T-cell (primary cell): ENCODE measurements at places on chromosomes 16 and 17.

DNA sequence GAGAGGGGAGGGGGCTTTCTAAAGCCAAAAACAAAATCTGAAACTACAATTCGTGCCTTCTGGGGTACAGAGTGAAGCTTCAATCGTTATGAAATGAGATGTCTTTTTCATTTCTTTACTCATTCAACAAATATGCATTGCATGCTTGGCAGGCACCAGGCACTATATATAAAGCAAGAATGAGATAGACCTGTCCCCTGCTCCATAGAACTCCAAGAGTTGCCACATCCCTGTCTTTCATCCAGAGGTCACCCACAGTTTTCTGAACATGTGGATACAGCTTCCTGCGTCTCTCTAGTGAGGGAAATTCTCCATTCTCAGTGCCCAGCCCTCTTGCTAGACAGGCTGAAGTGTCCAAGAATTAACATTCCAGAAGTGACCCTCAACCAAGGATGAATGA lies 343.2 kb upstream of the MAF start:
- no peak for DNase-seq

- DNase-seq = no peak
These were observed 11.3 kb downstream of the CX3CL1 start for GRCh38 chr16:57383276-57384247.

DNA sequence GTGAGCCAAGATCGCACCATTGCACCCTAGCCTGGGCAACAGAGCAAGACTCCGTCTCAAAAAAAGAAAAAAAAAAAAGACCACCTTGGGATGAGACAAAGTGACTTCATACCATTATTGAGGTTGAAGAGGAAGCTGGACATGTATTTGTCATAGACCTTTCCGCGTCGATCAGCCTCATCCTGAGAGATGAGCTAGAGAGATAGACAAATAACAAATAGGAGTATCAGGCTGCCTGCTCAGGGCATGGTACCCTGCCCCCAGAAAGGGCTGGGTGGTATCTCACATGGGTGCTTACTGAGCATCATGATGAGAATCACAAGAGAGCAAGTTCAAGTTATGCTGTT lies 22.1 kb downstream of the CNTNAP1 start:
- DNase-seq = no peak

DNA sequence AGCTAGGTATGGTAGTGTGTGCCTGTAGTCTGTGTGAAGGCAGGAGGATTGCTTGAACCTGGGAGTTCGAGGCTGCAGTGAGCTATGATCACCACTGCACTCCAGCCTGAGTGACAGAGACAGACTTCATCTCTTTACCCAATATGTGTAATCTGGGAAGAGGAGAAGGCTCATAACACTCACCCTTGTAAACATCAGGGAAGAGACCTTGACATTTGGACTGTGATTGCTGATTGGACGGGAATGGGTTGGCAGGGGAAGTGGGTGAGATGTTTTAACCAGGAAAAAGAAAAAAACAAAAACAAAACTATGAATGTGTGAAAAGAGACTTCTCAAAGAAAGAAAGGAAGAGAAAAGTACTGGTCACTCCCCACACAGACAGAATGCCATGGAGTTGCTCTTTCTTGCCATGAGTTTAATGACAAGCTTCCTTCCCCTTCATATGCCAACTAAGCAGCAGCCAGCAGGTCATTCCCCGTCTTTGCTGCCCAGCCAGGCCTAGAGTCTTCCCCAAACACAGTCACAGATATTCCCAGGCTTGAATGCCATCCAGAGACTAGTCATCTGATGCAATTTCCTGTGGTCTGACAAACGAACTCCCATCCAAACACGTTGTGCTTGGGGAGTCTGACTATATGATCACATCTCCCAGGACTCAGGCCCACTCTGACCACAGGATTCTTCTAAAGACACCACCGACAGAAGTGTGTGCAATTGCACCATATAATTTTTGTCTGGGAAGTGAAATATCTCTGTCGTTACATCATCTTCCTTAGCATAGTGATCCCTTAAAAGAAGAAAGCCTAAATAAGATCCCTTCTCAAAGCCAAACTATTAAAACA lies 3.6 kb upstream of the XAF1 start:
- no peak for DNase-seq

DNA sequence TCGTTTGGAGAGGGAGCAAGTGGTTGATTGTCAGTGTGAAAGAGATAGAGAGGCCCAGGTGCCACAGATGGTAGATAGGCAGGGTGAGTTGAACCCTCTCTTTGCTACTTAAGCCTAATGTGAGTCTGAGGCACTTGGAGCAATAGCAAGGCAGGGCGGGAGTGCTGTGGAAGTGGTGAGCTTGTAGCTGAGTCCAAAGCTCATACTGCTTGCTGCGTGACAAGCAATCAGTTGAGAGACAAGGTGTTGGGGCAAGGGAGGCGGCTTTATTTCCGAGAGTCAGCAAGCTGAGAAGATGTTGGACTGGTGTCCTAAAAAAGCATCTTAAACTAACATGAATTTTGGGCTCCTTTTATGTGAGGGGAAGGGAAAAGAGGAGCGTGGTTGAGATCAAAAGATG lies 112.9 kb upstream of the ZKSCAN2 start:
- DNase-seq = no peak

DNA sequence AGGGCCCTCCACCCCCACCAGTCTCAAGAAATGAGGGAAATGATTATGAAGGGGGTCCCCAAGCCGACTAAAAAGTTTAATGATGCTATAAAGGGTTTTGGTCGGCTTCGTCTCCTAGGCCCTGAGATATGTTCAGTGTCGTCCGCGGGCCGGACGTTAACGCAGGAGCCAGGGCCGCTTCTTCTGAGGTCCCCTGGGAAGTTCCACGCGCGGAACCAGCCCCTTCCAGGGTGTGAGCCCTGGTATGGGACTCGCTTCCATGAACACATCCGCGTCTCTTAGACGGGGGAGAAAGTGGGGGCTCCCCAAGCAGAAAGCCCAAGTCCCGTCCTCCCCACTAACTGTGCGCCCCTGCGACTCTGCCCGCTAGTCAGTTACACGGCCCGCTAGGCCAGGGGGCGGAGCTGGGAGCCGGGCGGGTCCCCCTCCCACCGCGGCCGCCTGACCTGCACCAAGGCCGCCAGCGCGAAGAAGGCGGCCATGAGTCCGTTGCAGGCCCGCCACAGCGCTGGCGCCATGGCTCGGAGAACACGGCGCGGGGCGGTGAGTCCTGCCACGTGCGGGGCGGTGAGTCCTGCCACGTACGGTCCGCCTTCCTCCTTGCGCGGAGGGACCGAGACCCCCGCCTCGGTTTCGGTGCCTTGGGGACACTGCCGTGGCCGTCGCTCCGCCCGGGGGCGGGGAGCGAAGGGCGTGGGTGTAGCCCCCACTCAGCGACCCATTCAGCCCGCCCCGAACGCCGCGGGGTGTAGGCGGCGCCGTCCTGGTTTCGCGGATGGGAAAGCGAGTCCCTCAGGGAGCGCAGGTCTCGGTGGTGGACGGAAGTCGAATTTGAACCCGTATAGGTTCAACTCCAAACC lies at the start of gene TMEM220:
Gene TMEM220, minus strand, starts transcription at position 690 of the 860 bp plus-strand sequence. Its CDS starts 172 bp downstream, at position 518.
- peak; percentile 44 for DNase-seq
